ENCODE measurements at places on chromosomes 3 and 15.

- no peak for DNase-seq
Measured at GRCh38 chr3:53303957-53304356, 43.4 kb downstream of the DCP1A start.

- DNase-seq = no peak
Measured at GRCh38 chr15:65101411-65101890, 13.5 kb downstream of the UBAP1L start.

DNA sequence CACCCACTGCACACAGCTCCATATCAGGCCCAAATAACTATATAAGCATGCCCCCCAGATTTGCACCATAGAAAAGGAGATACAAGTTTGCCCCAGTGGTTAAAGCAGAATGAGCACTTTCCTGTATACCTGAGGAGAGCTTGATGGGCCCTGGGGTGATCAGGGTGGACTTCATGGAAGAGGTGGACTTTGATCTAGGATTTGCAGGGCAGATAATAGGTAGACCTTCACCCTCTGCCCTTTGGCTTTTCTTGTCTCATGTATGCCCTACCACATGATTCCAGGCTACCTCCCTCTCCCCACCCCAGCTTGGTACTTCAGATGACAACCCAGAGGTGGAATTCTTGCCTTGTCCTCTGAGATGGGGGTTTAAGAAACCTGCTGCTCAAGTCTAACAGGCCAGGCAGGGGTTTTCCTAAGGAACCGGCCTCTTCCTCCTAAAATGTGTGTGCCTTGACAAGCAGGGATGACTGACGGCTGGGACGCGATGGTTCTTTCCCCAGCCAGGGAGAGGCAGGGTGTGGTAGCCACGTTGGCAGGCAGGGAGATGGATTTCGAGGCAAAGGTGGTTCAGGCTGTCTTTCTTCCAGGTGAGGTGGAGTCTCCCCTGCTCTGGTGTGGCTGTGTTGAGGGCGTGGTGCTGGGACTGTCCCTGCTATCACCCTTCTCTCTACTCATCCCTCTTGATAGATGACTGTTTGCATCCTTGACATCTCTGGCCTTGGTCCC is 6.6 kb upstream of the RHCG start:
- no peak for DNase-seq

DNA sequence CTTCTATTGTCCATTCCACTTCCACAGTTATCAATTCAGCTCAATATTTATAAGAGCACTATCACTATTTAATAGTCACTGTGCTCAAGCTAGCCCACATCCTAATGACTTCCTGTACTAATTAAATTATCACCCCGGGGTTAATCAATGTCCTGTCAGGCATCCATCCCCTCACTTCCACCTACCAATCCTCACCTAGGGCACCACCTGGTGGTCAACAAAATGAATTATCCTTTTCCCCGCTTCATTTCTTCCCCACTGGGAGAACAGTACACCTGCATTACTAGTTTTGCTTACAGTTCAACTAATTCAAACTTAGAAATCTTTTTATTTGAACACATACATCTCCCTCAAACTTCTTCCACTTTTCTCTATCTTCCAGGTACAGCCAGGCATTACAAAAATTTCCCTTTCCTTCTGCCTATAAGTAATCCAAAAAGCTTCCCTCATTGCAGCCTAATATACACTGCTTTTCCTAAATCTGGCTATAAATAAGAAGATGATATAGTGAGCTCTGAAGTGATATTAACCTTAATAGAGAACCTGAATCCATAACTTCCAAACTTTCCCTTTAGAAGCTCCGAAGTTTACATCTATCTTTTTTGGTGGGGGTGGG is 68.5 kb downstream of the TMCC1 start:
- DNase-seq = no peak

DNA sequence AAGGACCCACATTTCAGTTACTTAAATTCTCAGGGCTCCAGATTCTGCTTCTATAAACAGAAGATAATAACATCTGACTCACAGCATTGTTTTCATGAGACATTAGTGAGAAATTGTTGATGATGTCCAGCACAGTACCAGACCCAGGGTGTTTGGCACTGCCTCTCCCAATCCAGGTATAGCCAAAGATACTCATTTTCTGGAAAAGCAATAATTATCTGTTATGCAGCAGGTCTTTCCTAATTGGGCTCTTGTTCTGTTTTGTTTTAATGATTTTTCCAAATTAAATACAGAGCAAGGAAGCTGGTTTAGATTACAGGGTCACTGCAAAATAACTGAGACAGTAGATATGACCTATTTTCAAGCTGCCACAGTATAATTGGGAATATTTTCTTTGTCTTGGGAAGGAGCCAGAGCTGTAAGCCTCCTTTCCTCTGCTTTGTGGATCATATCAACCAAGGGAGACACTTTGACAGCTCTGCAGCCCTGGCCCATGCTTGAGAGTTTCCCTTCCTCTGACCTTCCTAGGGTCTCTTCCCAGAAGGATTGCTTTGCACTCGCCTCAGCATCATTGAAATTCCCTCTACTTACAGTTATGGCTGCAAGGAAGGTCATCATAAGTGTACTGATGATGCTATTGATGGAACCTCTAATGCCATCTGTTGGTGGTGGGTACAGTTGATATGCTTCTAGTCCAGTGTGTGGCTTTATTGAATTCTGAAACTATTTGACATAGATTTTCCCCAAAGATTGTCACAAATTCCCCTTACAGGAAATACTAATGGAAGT is 522.4 kb upstream of the ADAMTS9 start:
- no peak for DNase-seq

GRCh38 chr3:161230621-161231171 is 9.6 kb downstream of the NMD3 start:
- no peak for DNase-seq
